Keratinocyte (primary cell): ENCODE measurements at places on chromosomes 6 and 20. TPM values are rescaled to one million over a fixed set of nuclear protein-coding genes. Genes with fewer than 3 reads are reported as not detected.

Gene MOG
- not detected in 3 replicates for polyA plus RNA-seq

DNA sequence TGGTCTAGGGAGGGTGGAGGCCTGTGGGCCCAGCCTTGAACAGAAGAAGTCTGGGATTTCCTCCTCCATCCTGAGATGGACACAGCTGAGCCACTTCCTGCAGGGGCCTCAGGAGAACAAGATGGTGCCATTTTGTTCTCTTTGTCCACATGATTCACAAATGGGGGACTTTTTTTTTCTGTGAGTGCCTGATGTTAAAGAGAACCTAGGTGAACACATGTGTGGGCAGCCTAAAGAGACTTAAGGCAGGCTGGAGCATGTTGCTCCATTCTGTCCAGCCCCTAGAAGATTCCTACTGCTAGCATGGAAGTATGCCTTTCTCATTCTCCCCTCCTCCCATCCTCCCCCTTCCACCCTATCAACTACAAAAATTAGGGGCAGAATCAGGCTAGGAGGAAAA lies 49.3 kb upstream of the KIF16B start:
- no peak for DNase-seq

- DNase-seq = no peak
These were observed 172.8 kb downstream of the TINAG start for GRCh38 chr6:54481091-54481490.

DNA sequence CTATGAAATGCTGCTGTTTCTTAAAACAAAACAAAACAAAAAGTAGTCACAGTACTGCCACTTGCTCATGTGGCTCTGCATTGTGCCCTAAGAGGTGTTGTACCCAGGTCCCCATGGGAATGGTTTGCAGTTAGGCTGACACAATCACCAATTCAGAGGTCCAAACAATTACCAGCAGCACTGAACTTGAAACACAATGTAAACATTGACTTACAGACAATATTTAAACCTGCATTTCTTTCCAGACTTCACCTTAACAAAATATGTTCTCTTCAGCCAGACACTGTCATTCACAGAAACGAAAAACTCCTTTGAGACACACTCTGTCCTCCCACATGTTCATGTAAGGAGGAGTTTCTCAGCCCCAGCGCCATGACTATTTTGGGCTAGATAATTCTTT lies 206.8 kb upstream of the ARG1 start:
- DNase-seq = no peak

DNA sequence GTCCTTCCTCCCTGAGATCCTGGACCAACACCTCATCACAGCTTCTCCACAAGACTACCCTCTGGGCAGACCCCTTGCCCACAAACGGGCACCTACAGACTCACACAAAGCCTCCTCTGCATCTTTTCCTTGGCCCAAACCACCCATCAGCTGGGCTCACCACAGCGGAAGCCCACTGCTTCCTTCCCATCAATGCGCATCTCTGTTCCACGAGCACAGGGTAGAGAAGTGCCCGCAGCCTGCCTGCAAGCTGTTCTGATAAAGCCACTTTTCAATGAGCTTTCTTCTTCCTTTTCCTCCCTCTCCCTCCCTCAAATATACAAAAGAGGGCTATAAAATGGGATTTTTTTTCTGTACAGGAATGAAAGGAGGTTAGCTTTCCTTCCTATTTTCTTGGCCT lies 111.2 kb downstream of the NFATC2 start:
- no peak for DNase-seq

DNA sequence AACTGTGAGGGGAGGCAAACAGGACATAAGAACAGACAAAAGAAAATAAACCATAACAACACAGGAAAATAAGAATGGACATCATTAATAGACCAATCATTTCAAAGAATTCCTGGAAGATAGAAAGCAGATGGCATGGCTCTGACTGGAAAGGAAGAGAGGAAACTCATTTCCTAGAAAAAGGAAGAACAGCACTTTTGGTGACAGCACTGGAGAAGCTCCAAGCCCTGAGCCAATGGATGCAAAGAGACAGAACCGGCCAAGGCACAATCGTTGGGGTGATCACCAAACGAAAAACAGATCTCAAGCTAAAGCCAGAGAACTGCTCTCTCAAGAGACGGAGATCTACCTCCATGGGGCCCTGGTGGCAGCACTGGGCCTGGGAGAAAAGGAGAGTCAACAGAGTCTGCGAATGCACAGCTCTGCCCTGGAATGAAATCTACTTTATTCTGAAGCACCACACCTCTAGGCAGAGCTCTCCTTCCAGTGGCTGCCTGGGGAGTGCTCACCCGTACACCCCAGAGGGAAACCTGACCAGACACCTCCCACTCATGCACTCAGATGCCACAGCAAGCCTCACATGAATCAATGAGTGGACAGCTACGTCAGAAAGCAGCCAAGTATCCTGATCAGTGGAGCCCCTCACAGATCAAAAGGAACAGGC lies 24.2 kb downstream of the KIAA0319 start:
- no peak for DNase-seq
